ENCODE measurements at places on chromosomes 12 and 14. TPM values are rescaled to one million over a fixed set of nuclear protein-coding genes. Genes with fewer than 3 reads are reported as not detected.

DNA sequence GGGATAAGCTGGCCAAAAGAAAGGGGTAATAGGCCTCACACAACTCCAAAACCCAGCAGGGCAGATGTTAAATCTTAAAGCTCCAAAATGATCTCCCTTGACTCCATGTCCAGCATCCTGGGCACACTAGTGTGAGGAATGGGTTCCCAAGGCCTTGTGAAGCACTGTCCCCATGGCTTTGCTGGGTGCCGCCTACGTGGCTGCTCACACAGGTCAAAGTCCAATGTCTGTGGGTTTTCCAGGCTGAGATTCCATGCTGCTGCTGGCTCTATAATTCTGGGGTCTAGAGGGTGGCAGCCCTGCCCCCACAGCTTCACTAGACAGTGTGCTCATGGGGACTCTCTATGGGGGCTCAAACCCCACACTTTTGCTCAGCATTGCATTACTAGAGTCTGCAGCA is 145.3 kb upstream of the GRIN2B start:
- no peak for DNase-seq

GRCh38 chr14:87799400-87799799 is 193.6 kb downstream of the GALC start:
- DNase-seq: no peak

GRCh38 chr14:73935666-73936065 is 14.2 kb downstream of the FAM161B start:
- no peak for DNase-seq

DNA sequence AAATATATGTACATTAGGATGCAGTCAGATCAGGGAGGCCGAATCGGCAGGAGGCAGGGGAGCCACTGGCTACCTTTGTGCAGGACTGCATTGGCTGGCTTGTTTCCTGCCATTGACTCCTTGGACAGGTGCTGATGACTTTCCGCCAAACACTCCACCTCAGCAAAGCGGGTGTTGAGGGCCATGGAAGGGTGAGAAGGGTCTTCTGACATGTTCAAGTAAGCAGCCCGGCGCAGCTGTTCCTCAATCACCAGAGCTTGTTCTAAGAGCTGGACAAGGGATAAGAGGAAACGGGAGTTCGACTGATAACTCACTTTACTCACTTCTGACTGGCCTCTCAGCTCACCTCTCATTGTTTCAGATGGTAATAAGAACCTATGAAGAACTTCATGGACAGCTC is 4.9 kb upstream of the NOP2 start:
- no peak for DNase-seq

The GLT1D1 gene
- total RNA-seq: 17.6 TPM

GRCh38 chr12:55707841-55708694 is at the start of gene ITGA7:
Gene ITGA7 (minus strand): TSS chr12:55707904. CDS start chr12:55707682, 222 bp downstream.
- no peak for DNase-seq

The TBX3 gene
- total RNA-seq: 28.3 TPM

GRCh38 chr14:34065236-34065635 is 114.4 kb upstream of the EGLN3 start:
- no peak for DNase-seq

- DNase-seq: no peak
These were observed 175.5 kb downstream of the AEBP2 start for GRCh38 chr12:19614601-19615383.

The LGR5 gene
- 0.82 TPM for total RNA-seq

DNA sequence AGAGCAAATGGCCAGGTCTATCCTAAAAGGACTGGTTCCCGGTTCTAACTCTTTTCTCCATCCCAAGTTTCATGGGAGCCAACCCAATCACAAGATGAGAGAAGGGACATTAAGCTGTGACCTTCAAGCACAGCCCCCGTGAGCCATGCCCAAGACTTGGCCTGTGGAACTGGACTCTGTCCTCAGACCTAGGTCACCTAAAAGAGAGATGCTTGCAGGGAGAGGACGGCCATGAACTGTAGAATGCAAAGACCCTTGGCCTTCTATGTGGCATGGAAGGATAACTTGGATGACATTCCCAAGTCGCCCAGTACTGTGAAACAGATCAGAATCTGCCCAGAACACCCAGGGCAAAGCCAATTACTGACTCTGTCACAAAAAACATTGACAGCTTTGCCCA is 263.5 kb downstream of the DPF3 start:
- DNase-seq: no peak

The ADAMTS20 gene
- not detected for total RNA-seq

GRCh38 chr12:92634202-92634601 is 68.6 kb upstream of the PLEKHG7 start:
- DNase-seq: no peak

GRCh38 chr12:79512068-79512467 is 178.7 kb downstream of the PAWR start:
- no peak for DNase-seq

GRCh38 chr14:63603749-63604277 is 37.9 kb downstream of the WDR89 start:
- no peak for DNase-seq

DNA sequence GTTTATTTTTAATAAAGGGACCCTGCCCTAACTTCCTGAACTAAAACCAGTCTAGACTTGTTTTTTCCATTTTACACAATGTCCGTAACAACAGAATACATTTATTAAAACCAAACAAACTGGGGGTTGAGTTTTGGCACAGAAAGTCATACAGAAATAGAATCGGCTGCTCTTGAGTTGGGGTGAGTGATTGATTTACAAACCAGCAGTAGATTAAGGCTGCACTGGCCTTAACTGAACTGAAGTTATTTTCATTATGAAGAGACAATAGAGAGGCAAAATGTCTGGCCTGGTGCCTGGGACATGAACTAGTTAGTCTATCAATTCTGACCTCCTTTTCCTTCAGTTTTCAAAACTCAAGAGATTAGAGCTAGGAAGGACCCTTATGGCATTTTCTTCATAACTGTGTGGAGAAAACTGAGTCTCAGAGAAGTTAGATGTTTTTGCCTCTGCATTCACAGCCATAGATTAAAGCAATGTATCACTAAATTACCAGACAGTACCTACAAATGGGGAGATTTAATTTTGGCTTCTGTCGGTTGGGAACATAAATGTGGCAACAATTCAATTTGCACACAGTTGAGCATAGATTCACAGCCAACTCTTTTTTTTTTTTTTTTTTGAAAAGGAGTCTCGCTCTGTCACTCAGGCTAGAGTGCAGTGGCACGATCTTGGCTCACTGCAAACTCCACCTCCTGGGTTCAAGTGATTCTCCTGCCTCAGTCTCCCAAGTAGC is 19.8 kb upstream of the MGP start:
- DNase-seq: no peak
